ENCODE measurements at places on chromosomes 6 and 20.

DNA sequence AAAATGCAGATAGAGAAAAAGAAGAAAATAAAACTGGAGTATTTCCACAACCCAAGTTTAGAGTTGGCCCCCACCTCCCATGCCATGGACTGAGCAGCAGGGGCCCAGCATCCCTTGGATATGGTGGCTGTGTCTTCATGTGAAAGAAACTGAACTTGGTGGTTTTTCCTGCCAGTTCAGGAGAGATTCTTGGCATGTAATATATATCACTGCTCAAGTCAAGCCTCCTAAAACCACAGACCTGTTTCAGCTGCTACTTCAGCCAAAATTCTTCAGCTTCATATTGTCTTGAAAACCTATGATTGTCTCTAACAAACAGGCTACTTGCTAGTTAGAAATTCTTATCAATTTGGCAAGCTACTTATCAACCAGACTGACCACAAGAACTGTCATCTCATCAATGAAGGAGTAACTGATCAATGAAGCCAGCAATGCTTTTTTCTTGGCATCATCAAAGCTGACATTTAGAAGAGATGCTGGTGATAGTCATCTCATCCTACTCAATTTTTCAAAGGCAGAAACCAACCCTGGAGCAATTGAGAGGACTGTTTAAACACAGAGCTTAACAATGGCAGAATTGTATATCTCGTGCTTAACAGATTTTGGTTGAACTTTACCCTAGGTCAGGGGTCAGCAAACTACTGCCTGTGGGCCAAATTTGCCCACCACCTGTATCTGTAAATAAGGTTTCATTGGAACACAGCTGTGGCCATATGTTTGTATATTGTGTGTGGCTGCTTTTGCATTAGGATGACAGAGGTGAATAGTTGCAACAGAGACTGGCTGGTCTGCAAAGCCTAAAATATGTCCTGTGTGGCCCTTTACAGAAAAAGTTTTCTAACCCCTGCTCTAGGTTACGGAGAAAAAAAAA is 10.4 kb upstream of the NOL7 start:
- no peak for DNase-seq

DNA sequence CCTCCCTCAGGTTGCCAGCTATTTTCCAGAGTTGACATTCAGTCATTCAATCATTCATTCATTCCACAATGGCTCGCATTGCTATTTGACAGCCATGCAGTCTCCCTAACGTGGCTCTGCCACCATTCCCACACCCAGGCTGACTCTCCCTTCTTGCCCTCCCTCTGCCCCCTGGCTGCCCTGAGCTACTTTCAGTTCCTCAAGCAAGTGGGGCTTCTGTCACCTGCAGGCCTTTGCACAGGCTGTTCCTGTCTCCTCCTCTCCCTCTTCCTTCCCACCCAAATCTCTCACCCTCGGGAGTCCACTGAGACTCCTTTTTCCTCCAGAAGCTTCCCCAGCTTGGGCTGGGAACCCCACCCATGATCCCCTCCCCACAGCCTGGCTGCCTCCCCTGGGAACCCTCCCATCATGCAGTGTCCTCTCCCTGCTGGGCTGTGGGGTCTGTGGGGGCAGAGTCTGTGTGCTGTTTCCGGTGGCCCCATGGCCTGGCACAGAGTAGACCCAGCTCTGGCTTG is 2.6 kb downstream of the PACSIN1 start:
- no peak for DNase-seq

GRCh38 chr6:127482325-127482724 is 23.1 kb upstream of the KIAA0408 start:
- DNase-seq: no peak

DNA sequence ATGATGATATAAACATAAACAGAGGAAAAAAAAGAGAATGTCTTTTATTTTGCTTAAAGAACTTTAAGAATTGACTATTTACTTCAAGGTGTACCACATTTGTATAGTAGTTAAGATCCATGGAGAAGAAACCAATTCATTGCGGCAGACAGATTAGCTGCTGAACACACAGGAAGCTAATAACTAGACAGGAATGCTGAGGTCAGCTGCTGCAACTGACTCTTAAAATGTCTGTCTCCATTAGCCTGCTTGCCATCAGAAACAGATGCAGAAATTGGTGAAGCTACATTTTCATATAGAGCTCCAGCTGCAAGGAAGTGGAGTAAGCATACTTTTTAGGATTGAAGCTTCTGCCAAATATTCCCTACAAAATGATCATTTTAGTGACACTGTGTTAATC is 939.5 kb downstream of the EPHA7 start:
- DNase-seq: no peak

DNA sequence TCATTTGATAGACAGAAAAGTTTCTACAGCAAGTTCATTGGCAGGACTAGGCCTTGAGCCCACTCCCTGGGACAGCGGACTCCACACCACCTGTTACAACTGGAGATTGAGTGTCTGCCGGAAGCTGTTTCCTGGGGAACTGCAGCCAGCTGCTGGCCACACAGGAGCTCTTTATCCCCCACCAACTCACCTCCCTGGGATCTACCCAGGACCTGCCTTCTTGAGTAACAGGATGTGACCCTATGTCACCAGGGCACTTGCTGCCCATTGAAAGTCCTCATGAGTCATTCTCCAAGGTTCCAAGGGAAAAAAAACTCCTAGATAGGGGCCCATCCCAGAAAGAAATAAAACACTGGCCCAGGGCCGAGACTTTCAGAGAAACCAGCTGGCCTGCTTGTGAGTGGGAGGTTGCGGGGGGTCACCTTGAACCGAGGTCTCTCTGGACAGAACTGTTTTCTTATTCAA is 37.4 kb upstream of the SLC9A8 start:
- peak; percentile 68 for DNase-seq

All from RWPE1 (cell line).